ENCODE measurements at places on chromosomes 2 and 18. TPM values are rescaled to one million over a fixed set of nuclear protein-coding genes. Genes with fewer than 3 reads are reported as not detected.
A peak's percentile ranks its signal among the peaks of the same experiment; 100 is the strongest.

- peak; percentile 98 for DNase-seq
- peaks cover 50% of the 10 kb centered on the region for H3K36me3 ChIP-seq
- H3K27ac ChIP-seq: peak overlapping the region; percentile 38
- no peaks in the 10 kb centered on the region for H3K27me3 ChIP-seq
- H3K4me1 ChIP-seq: peaks cover 39% of the 10 kb centered on the region
Measured at GRCh38 chr2:86442642-86443005, 1.5 kb downstream of the KDM3A start.

DNA sequence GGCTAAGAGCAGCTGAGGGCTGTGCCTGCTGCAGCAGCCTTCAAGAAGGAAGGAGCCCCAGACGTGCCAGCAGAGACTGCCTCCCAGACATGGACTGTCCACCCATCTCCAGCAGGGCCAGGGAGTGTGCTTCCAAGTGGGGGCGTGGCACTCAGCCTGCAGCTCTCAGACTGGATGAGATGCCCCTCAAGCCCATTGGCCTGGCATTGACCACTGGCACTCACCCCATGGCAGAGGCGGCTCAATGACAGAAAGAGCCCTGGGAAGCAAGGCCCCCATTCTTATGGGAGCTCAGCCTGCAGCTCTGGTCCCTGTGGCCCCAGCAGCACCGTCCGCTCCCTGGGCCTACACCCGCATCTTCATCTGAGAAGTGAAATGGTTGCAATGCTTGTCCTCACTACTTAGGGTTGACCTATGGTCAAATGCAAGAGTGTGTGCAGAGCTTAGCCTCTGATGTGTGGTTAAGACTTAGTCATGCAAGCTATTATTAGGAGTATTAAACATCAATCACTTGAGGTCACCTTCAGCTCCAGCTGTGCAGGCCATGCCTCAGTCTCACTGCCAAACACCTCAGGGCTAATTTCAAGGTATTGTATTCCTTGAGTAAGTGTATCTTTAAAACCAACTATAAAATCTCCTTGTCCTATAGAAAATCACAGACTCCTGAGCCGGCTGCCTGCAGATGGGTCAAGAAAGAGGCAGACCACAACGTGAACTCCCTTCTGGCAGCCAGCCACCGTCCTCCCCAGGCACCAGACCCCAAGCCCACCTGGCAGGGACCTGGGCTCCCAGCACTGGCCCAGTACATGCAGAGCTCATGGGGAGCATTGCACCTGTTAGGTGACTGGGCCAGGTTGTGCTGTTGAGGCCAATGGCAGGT, 194.8 kb downstream of the NDUFA10 start:
- no peak overlapping the region for H3K4me3 ChIP-seq
- H3K4me1 ChIP-seq: no peaks in the 10 kb centered on the region
- no peaks in the 10 kb centered on the region for H3K27me3 ChIP-seq
- no peak overlapping the region for H3K27ac ChIP-seq

DNA sequence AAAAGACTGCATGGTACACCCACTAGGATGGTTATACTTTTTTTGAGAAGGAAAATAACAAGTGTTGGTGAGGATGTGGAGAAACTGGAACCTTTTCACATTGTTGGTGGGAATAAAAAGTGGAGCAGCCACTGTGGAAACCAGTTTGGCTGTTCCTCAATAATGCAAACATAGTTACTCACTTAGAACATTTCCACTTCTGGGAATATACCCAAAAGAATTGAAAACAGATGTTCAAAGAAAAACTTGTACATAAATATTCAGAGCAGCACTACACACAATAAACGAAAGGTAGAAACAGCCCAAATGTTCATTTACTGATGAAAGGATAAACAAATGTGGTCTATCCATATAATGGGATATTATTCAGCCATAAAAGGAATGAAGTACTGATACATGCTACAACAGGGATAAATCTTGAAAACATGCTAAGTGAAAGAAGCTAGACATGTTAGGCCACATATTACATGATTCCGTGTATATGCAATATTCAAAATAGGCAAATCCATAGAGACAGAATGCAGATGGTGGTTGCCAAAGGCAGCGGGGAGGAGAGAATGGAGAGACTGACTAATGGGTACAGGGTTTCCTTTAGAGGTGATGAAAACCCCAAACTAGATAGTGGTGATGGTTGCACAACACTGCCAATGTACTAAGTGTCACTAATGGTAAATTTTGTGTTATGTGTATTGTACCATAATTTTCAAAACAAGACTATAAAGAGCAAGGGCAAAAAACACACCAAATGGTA, 20.9 kb upstream of the LMAN1 start:
- no peak for DNase-seq
- H3K27me3 ChIP-seq: no peaks in the 10 kb centered on the region
- H3K4me1 ChIP-seq: no peaks in the 10 kb centered on the region

GRCh38 chr2:231922311-231923009, 3.7 kb downstream of the NPPC start:
- H3K4me3 ChIP-seq: no peak overlapping the region
- no peaks in the 10 kb centered on the region for H3K27me3 ChIP-seq
- DNase-seq: no peak
- no peak overlapping the region for H3K27ac ChIP-seq

DNA sequence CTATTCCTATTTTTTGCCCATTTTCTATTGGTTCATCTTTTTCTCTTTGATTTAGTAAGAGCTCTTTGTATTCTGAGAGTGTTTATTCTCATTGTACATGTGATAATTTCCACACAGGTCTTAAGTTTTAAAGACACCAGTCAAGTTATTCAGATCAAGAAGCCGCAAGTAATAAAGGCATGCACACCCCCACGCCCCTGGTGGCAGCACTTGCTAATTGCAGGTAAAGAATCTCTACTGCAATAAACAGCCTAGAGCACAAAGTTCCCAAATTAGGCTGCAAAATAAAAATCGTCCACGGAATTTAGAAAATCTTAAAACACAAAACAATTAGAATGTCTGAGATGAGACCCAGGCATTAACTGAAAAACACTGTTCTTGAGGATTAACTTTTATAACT, 45.2 kb downstream of the ST3GAL5 start:
- H3K4me3 ChIP-seq: no peak overlapping the region
- no peaks in the 10 kb centered on the region for H3K27me3 ChIP-seq
- no peaks in the 10 kb centered on the region for H3K4me1 ChIP-seq

LYPD6B gene
- 0.43 TPM for total RNA-seq

- H3K27ac ChIP-seq: no peak overlapping the region
- H3K4me1 ChIP-seq: no peaks in the 10 kb centered on the region
- H3K36me3 ChIP-seq: no peaks in the 10 kb centered on the region
- no peak for DNase-seq
- no peak overlapping the region for H3K4me3 ChIP-seq
- H3K27me3 ChIP-seq: no peaks in the 10 kb centered on the region
Measured at GRCh38 chr2:238123218-238123971, 15.1 kb upstream of the KLHL30 start.

GAREM2 gene
- not detected for total RNA-seq

DNA sequence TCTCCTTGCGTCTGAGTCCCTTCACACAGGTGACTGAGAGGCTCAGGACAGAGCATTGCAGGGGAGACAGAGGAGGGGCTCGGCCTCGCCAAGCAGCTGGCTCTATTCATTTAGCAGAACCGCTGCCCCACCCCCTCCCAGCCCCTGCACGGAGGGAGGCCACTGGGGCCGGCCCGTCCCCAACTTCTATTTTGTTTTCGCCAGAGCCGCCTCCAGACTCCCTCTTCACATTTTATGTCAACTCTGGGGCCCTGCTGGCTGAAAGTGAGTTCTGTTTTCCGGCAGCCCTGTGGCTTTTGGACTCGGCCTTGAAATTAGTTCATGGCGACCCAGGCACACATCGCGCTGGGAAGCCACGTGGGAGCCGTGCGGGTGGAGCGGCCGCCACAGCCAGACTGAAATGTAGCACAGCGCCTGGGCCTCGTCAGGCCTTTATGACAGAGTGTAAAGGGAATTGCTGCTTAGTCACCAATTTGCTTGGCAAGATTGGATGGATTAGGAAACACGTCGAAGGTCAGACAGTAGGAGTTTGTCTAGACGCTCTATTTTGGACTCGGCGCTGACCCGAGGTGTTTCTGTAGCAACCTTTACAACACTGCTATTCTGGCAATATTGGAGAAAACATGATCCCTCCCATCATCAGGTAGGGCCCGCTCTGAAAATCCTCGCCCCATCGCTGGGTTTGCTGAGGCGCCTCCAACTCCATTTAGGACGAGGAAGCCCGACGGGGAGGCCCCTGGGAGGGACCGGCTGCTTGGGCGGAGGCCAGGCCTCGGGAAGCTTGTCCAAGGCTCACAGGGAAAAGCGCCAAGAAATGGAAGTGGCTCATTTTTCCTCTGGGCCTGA, 90.7 kb upstream of the CTDP1 start:
- H3K27me3 ChIP-seq: no peaks in the 10 kb centered on the region
- H3K4me3 ChIP-seq: no peak overlapping the region
- no peaks in the 10 kb centered on the region for H3K4me1 ChIP-seq
- no peak for DNase-seq
- H3K36me3 ChIP-seq: no peaks in the 10 kb centered on the region

DNA sequence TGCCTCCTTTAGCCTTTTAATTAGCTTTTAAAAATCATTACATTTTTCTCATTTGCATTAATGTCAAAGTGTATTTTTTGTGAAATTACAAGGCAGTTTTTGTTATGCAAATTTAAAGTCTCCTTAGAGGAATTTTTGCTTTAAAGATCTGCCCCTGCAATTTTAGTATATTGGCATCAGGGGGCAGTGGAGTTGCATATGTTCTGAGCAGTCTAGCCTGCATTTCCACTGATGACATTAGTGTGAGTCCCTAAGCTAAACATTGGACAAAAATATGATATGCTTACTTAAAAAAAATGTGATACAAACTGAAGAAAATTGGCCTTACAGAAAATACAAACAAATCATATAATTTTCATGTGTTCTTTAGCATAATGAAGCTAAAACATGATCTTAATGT, 426.5 kb downstream of the SLC4A3 start:
- H3K36me3 ChIP-seq: peaks cover 10% of the 10 kb centered on the region
- no peaks in the 10 kb centered on the region for H3K27me3 ChIP-seq
- H3K4me1 ChIP-seq: peaks cover 16% of the 10 kb centered on the region

GRCh38 chr2:175366815-175367214, 185.3 kb upstream of the ATP5MC3 start:
- H3K4me3 ChIP-seq: no peak overlapping the region
- no peaks in the 10 kb centered on the region for H3K27me3 ChIP-seq
- no peaks in the 10 kb centered on the region for H3K36me3 ChIP-seq
- H3K4me1 ChIP-seq: no peaks in the 10 kb centered on the region
- DNase-seq: peak; percentile 80

- no peaks in the 10 kb centered on the region for H3K36me3 ChIP-seq
- H3K4me1 ChIP-seq: peaks cover 57% of the 10 kb centered on the region
- peak overlapping the region; percentile 44 for H3K4me3 ChIP-seq
- peak overlapping the region; percentile 92 for H3K27ac ChIP-seq
Measured at GRCh38 chr2:15142069-15142689, 419.0 kb downstream of the NBAS start.
